ENCODE measurements at places on chromosomes 5 and 9.

DNA sequence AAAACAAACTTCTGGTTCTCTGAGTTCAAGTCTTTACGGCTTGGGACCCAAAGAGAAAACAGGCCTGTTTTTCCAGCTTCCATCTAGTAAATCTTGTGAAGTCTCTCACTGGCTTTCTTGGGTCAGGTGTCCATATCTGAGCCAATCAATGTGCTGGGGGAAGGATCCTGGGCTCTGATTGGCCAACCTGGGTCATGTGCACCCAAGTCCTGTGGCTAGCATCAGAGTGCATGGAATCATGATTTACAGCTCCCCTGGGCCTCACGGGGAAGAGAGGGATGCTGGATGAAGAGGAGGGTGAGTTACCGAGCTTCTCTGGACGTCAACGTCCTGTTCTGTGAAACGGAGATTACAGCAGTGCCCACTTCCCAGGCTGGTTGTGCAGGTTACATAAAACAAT, 19.4 kb downstream of the CXCL14 start:
- DNase-seq, result no peak

DNA sequence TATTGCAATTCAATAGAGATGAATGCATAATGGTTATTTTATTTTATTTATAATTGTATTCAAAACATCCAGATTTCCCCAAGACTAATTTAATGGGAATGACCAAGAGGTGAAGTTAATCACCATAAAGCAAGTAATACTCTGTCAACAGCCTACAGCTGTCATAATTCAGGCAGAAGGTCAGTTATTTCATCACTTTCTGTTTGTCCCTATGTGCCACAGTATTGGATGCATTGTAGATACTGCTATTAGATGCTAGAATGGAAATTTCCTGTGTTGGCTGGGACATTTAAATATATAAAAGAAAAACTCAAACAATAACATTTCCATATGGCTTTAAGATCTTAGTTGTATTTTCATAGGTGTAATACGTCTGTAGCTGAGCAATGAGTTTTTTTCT, 56.7 kb upstream of the MINAR2 start:
- no peak for DNase-seq

DNA sequence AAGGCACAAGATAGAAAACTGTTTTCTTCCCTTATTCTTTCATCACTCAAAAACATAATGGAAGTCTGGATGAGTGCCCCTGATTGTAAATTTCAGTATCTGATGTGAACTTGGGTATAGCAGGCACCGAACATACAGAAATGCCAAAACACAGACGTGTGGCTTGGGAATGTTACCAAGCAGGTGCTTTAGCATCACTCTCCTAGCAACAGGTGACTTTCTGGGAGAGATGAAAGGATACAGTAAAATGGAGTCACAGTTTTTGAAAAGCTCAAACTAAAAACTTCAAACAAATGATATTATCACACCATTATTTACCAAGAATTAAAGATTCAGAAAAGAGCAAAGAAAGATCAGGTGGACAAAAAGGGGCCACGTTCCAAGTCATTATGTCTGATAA, 130.2 kb downstream of the DROSHA start:
- no peak for DNase-seq

DNA sequence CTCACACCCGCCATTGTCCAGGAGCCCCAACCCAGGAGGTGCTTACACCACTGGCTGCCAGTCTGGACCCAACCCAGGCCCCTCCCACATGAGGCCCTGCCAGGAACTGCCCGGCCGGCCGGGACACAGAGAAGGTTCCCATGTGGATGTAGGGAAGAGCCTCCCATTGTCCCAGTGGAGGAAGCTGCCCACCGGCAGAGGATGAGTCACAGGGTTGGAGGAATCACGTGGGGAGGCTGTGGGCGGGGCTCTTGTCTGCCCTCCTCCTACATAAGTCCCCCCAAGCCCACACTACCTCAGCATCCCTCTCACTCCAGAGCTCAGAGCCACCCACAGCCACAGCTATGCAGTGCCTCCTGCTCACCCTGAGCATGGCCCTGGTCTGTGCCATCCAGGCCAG, 26.1 kb downstream of the PAEP start:
- DNase-seq, result no peak

Measured in transverse colon (tissue), 4 donors.